WTC11 (cell line): ENCODE measurements at places on chromosomes 13 and 19. TPM values are rescaled to one million over a fixed set of nuclear protein-coding genes. Genes with fewer than 3 reads are reported as not detected.

DNA sequence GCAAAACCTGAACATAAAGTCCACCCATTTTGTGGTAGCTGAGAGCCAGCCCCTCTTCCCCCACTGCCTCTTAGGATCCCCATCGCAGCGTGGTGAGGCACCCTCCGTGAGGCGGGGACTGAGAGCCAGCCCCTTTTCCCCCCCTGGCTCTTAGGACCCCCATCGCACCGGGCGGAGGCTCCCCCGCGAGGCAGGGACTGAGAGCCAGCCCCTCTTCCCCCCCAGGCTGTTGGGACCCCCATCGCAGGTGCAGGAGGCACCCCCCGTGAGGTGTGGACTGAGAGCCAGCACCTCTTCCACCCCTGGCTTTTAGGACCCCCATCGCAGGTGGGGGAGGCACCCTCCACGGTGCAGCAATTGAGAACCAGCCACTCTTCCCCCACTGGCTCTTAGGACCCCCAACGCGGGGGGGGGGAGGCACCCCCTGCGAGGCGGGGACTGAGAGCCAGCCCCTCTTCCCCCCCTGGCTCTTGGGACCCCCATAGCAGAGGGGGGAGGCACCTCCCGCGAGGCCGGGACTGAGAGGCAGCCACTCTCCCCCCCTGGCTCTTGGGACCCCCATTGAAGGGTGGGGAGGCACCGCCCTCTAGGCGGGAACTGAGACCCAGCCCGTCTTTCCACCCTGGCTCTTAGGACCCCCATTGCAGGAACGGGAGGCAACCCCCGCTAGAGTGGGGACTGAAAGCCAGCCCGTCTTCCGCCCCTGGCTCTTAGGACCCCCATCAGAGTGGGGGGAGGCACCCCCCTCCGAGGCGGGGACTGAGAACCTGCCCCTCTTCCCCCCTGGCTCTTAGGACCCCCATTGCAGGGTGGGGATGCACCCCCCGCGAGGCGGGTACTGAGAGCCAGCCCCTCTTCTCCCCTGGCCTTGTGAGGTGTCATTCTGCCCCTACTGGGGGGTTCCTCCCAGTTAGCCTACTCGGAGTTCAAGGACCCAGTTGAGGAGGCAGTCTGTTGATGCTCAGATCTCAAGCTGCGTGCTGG, 366.4 kb upstream of the SPRY2 start:
- no peak overlapping the region for H3K4me3 ChIP-seq
- H3K36me3 ChIP-seq: no peaks in the 10 kb centered on the region; the same call in none of the 2 replicates
- no peak overlapping the region for H3K27ac ChIP-seq
- DNase-seq: no peak
- H3K27me3 ChIP-seq: no peaks in the 10 kb centered on the region

GRCh38 chr13:70016116-70016515, 91.5 kb upstream of the ATXN8OS start:
- H3K27me3 ChIP-seq: no peaks in the 10 kb centered on the region
- DNase-seq: no peak
- H3K36me3 ChIP-seq: peaks cover 2% of the 10 kb centered on the region; the same call in 1 of the 2 replicates

- no peak overlapping the region for H3K4me3 ChIP-seq
- no peak overlapping the region; the same call in 1 of the 2 replicates for H3K27ac ChIP-seq
- no peak for DNase-seq
- no peaks in the 10 kb centered on the region for H3K27me3 ChIP-seq
- H3K36me3 ChIP-seq: peaks cover 11% of the 10 kb centered on the region; the same call in 1 of the 2 replicates
These were observed 56.9 kb upstream of the KCTD4 start for GRCh38 chr13:45257638-45258333.

The ZNF730 gene
- 32.2 to 38.0 TPM (median 32.6 TPM) in 3 replicates for total RNA-seq

The ZNF541 gene
- total RNA-seq: 0.07 to 0.09 TPM (median 0.09 TPM) in 3 replicates

- H3K4me3 ChIP-seq: no peak overlapping the region
- DNase-seq: no peak
- peaks cover 11% of the 10 kb centered on the region for H3K4me1 ChIP-seq
- H3K27me3 ChIP-seq: no peaks in the 10 kb centered on the region
These were observed 1551.3 kb upstream of the MIR17HG start for GRCh38 chr13:89796196-89796595.

DNA sequence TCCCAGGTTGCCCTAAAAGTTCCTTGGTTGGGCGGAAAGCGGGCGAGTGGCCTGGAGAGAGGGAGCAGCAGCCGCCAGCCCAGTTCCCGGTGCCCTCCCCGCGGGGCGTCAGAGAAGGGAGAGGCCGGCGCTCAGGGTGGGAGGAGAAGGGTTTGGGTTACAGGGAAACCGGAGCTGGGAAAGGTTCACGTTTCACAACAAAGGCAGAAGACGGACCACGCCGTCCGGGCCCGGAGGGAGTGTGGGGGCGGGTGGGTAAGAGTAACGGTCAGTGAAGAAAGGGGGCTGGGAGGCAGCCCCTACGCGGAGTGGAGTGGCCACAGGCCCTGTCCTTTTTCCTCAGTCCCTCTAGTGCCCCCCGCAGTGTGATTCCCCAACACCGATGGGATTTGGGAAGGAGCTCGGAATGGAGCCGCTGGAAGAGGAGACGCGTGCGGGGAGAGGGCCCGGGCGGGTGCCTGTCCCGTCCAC, 1.6 kb downstream of the SIX5 start:
- peak overlapping the region; percentile 79 for H3K4me3 ChIP-seq
- peaks cover 26% of the 10 kb centered on the region for H3K4me1 ChIP-seq
- H3K36me3 ChIP-seq: no peaks in the 10 kb centered on the region
- H3K27me3 ChIP-seq: no peaks in the 10 kb centered on the region; the same call in 1 of the 2 replicates

DNA sequence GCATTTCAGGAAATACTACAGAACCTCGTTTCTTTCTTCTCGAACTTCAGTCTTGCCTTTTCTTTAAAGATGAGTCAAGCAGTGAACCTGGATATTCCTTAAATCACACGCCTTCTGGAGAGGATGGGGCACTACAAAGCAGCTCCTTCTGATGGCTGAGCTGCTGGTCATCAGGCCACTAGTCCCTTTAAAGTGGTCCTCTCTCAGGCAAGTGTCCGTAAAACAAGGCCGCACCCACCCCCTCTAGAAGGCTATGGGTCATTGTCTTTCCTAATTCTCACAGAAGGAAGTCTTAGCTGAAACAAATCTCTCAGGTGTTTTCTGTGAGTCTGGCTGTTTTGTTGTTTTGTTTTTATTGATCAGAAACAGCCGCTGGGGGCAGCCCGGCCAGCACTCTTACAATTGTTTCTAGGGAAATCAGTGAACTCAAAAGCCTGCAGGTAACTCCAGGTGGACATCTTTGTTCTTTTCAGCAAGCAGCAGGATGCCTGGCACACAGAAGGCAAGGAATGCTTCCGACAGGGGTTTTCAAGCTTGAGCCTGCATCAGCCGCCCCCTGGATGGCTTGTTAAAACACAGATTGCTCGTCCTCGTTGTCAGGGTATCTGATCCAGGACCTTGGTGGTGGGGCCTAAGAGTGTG, 45.4 kb downstream of the MBNL2 start:
- DNase-seq: peak; percentile 64
- H3K27me3 ChIP-seq: no peaks in the 10 kb centered on the region; the same call in 1 of the 2 replicates
- H3K36me3 ChIP-seq: no peaks in the 10 kb centered on the region
- H3K4me3 ChIP-seq: peak overlapping the region; percentile 33
- peak overlapping the region; percentile 94 for H3K27ac ChIP-seq

GRCh38 chr13:108427355-108427754, 157.8 kb downstream of the TNFSF13B start:
- no peak overlapping the region for H3K4me3 ChIP-seq
- no peak for DNase-seq
- no peaks in the 10 kb centered on the region for H3K36me3 ChIP-seq
- peaks cover 6% of the 10 kb centered on the region; the same call in 1 of the 2 replicates for H3K4me1 ChIP-seq

The DCT gene
- total RNA-seq: not detected in 3 replicates

DNA sequence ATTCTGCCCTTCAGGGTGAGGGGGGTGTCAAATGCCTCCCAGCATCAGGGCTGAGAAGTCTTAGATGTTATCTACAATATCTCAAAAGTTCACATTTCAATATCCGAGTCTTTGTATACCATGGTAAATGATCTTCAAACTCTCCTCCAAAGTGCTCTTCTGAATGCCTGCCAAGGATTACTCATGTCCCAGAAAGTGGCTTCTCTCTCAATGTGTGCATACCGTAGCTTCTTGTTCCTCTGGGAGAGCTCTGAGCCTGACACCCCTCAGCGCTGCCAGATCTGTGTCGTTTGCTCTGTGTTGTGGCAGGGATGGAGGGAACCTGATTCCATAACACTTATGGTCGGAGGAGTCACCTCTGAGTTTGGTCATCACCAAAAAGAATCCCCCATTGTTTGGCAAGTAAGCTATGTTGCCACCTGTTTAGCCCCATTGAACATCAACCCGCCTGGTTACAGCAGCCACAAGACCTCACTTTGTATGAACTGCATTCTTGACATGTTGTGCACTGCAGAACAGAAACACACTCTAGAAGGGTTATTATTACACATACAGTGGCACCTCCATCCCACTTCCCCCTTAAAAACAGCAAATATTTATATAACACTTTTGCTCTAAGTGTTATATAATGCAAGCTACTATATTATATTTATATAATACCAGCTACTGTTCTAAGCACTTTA, 163.1 kb upstream of the MIR17HG start:
- no peaks in the 10 kb centered on the region for H3K4me1 ChIP-seq
- H3K27ac ChIP-seq: no peak overlapping the region
- H3K4me3 ChIP-seq: no peak overlapping the region

- no peak for DNase-seq
- no peak overlapping the region for H3K4me3 ChIP-seq
- no peak overlapping the region for H3K27ac ChIP-seq
- H3K27me3 ChIP-seq: peaks cover 16% of the 10 kb centered on the region
These were observed 1366.0 kb downstream of the UQCRFS1 start for GRCh38 chr19:27846944-27847343.

GRCh38 chr13:64936879-64937278, 2293.3 kb downstream of the PCDH9 start:
- H3K27me3 ChIP-seq: no peaks in the 10 kb centered on the region
- DNase-seq: no peak
- no peak overlapping the region for H3K4me3 ChIP-seq
- H3K4me1 ChIP-seq: no peaks in the 10 kb centered on the region
- no peaks in the 10 kb centered on the region for H3K36me3 ChIP-seq

The CCDC169 gene
- total RNA-seq: 36.8 to 41.8 TPM (median 39.8 TPM) in 3 replicates

The CYP4F12 gene
- not detected in 3 replicates for total RNA-seq

DNA sequence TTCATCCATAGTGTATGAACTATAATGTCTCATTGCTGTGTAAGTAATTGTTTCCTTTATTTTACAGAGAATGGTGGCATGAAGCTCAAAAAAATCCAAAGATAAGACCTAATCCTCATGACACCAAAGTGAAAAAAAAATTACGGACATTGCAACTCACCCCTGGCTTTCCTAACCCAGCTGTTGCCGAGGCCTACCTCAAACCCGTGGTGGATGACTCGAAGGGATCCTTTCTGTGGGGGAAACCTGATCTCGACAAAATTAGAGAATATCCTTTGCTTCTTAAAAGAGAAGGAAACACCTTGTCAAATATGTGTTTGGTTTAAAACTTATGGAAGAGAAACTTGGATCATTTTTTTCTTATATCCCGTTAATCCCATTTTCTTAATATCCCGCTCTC, 26.3 kb downstream of the ERCC5 start:
- no peaks in the 10 kb centered on the region for H3K27me3 ChIP-seq
- H3K27ac ChIP-seq: no peak overlapping the region
- no peak overlapping the region for H3K4me3 ChIP-seq
- peaks cover 31% of the 10 kb centered on the region for H3K36me3 ChIP-seq
- DNase-seq: no peak

The TMEM150B gene
- 0.44 to 0.50 TPM in 2 of 3 replicates, not detected in the other for total RNA-seq

The PEPD gene
- total RNA-seq: 76.5 to 83.1 TPM (median 78.6 TPM) in 3 replicates

The IRGQ gene
- 33.6 to 38.1 TPM (median 35.5 TPM) in 3 replicates for total RNA-seq

The SHISA2 gene
- 12.9 to 20.5 TPM (median 13.3 TPM) in 3 replicates for total RNA-seq

DNA sequence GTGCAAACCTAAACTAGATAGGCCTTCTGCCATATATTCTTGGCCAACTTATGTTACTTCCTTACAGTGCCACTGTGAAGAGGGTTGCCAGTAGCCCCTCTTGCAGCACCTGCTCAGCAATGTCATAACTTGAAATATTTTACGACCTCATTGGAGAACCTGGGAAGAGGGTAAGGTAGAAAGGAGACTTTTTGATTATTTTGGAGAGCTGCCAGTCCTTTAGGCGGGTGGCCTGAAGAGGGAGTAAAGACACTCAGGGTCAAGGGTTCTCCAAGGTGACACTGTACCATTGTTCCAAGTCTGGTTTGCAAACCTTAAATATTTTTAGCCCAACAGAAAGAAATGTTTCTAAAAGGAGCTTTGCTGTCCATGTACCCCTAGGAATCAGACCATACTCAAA, 118.3 kb downstream of the FLT1 start:
- DNase-seq: no peak
- no peaks in the 10 kb centered on the region for H3K27me3 ChIP-seq
- no peak overlapping the region for H3K4me3 ChIP-seq
- H3K4me1 ChIP-seq: peaks cover 45% of the 10 kb centered on the region
- peaks cover 18% of the 10 kb centered on the region for H3K36me3 ChIP-seq

- no peak for DNase-seq
- H3K4me1 ChIP-seq: peaks cover 48% of the 10 kb centered on the region
- H3K36me3 ChIP-seq: no peaks in the 10 kb centered on the region
- no peak overlapping the region for H3K27ac ChIP-seq
These were observed 23.0 kb upstream of the IL17D start for GRCh38 chr13:20680416-20681080.

DNA sequence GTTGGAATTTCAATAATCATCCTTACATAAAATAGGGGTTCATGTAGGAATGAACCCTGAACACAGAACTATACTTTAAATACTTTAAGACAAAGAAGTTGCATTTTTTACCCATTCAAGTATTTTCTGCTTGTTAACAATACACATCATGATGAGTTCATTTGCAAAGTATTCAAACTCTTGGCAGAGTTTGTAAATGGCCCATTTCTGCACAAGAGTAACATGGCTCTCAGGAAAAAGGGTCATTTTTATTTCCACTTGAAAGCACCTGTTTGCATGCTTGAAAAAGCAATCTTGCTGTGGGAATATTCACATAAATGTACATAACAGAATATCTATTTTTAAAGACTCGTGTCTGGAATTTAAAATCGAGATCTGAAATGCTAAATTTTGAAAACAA, 18.1 kb downstream of the ESD start:
- no peaks in the 10 kb centered on the region for H3K4me1 ChIP-seq
- no peak overlapping the region for H3K4me3 ChIP-seq
- DNase-seq: no peak
- H3K27me3 ChIP-seq: no peaks in the 10 kb centered on the region
- H3K27ac ChIP-seq: no peak overlapping the region
- peaks cover 36% of the 10 kb centered on the region for H3K36me3 ChIP-seq

DNA sequence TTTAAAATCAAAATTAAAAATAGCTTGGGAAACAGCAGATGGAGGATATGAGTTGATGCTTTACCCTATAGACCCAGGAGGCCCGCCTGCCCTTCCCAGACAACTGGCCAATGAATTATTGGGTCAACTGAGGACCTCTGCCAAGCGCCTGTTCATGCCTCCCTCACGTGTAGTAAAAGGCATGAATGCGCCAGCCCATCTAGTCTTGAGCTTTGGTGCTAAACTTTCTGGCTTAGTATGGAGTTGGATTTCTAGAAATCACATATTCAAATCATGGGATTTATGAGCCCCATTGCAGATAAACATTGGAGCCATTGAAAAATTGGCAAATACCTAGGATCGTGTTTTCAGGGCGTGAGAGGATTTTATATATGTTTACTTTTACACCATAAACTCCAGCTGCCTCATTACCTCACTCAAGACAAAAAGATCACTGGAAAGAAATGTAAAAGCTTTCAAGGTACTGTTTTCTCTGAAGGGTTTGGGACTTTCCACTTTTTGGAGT, 47.1 kb downstream of the COL4A2 start:
- H3K36me3 ChIP-seq: no peaks in the 10 kb centered on the region; the same call in 1 of the 2 replicates
- H3K27me3 ChIP-seq: no peaks in the 10 kb centered on the region; the same call in 1 of the 2 replicates
- H3K27ac ChIP-seq: peak overlapping the region; percentile 38; the same call in 1 of the 2 replicates
- peaks cover 42% of the 10 kb centered on the region for H3K4me1 ChIP-seq
- DNase-seq: no peak

The OVOL3 gene
- total RNA-seq: not detected in 3 replicates

GRCh38 chr13:94251831-94252608, 227.5 kb downstream of the DCT start:
- DNase-seq: no peak
- no peak overlapping the region for H3K4me3 ChIP-seq
- H3K27me3 ChIP-seq: no peaks in the 10 kb centered on the region
- H3K4me1 ChIP-seq: peaks cover 19% of the 10 kb centered on the region
